Fibroblast of villous mesenchyme (primary cell): ENCODE measurements at places on chromosomes 5 and 9.
A peak's percentile ranks its signal among the peaks of the same experiment; 100 is the strongest.

DNA sequence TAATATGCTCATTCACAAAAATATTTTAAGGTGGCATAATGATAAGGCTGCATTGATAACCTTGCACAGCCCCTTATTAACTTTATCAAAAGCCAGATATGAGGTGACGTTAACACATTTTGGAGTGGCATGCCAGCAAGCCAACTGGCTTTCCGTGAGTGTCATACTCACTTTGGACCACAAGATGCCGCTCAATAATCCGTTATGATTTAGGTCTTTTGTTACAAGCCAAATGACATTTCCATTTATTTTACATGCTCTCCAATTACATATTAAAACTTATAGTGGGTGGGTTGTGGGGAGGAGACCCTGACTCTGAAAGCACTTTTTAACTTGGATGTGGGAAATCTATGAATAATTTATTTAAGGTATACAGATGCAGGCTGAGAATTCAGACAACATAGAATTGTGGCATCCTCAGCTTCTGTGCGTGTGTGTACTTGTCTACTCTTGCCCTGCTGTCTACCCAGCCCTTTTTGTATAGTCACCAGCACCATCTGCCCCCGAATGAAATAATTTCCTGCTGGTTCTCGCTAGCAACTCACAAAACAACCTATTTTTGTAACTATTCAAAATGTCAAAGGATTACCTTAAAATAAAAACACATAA, 305.1 kb downstream of the PSAT1 start:
- DNase-seq = peak; percentile 47

- no peak for DNase-seq
Measured at GRCh38 chr5:773517-774264, 10.8 kb downstream of the ZDHHC11B start.

DNA sequence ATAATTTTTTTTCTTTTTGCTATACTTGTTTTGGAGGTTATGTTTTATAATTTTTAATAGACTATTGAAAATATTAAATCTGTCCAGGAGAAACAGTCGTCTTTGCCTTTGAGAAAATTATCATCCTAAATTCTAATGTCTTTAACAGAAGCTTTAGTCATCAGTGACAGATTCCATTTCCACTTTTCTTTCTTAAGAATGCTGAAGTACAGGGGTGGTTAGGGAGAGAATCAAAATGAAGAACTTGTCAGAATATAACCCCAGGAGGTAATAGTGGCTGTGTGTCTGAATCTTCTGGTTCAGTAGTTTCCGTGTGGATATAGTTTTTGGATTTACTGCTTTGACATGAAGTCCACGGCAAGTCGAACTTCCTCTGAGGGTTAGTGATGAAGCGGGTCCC, 111.8 kb downstream of the DAPK1 start:
- DNase-seq = no peak

DNA sequence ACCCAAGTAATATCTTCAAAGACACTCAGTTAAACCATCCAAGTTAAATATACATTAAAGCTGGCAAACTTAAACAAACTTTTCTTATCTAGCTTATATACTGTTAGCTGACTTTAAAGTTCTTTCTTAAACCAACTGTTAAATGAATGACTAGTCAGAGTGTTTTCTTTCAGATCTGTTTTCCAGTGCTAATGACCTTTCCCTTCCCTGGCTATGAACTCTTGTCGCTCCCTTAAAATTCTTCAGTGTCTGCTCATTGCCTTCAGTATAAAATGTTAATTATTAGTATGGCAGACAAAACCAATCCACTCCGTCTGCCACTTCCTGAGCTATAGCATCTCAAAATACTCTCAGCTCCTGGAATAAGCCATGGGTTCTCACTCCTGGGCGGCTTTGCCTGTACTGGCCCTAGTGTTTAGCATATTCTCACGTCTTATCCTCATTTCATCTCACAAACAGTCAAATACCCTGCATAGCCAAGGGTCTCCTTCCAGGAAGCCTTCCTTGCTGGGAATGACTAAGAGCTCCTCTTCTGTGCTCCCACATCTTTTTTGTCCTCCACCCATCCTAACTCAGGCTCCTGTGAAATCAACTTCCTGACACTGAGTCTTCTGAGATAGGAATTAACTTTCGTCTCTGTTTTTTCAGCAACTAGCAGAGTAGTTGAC, 87.7 kb downstream of the VCAN start:
- no peak for DNase-seq

DNA sequence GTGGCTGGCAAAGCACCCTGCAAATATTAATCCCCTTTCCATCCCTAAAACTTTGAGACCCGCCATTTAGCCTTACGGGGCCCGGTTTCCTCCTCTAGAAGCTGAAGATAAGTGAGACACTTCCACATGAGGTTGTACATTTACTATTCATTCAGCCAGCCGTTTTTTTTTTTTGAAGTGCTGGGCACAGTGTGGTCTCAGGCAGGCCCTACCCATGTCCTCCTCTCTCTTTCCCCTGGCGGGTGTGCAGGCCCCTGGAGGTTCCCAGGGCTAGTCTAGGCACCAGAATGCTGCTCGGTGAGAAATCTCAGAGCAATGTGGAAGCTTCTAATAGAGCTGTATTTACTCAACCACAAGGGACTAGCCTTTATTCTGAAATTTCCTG, 107.4 kb upstream of the LARP1 start:
- DNase-seq = peak; percentile 33

GRCh38 chr5:179614745-179615144, 8.7 kb downstream of the HNRNPH1 start:
- DNase-seq = no peak

DNA sequence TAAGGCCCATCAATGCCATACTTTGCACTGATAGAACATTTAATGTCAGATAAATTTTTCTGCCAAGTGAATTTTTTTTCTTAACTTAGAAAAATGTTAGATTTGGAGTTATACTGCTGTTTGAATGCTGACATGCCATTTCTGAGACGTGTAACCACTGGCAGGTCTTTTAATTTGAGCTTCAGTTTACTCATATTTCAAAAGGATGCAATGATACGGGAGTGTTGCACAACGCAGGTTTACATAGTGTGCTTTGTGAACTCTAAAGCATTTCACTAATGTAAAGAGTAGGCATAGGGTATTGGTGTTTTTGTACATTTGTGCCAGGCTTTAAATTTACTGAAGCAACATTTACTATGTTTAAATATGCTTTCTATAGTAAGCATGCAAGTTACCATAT, 4.2 kb downstream of the ZBTB43 start:
- peak; percentile 52 for DNase-seq

GRCh38 chr5:39080597-39081204, 6.5 kb upstream of the RICTOR start:
- peak; percentile 82 for DNase-seq

DNA sequence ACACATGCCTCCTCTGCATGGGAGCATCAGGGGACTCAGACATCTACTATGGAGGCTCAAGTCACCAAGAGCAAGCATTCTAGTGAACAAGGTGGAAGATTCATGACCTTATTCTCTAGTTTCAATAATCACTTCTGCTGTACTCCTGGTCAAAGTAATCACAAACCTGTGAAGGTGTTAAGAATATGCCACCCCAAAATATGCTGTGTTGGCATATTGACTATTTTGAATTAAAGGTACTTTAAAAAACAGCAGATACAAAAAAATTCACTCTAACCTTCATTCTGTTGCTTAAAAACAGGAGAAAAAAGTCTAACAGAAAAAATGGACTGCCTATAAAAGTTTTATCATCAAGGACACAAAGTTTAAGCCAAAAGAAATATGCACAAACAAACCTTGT, 607.8 kb upstream of the TYRP1 start:
- no peak for DNase-seq

DNA sequence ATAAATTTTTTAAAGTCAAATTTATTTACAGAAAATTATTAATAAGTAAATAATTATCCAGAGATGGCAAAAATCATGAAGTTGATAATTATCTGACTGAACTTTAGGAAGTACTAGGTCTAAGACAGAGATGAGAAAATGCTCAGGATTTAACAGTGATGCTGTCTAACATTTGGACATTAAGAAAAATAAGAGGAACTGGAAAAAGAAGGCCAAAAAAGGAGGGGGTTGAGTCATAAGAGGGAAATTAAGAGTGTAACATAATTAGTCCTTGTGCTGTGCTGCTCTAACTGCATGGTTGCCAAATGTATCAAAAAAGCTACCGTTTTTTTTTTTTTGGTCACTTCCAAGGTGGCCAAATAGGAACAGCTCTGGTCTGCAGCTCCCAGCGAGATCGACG, 35.4 kb upstream of the TUT7 start:
- DNase-seq = no peak
